ENCODE measurements at places on chromosomes 1 and 21.

DNA sequence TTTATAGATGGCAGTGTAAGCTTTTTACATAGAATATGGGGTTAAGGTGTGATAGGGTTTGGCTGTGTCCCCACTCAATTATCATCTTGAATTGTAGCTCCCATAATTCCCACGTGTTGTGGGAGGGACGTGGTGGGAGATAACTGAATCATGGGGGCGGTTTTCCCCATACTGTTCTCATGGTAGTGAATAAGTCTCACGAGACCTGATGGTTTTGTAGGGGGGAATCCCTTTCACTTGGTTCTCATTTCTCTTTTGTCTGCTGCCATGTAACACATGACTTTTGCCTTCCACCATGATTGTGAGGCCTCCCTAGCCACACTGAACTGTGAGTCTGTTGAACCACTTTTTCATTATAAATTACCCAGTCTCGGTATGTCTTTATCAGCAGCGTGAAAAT is 290.3 kb upstream of the B3GALT2 start:
- no peak for DNase-seq

DNA sequence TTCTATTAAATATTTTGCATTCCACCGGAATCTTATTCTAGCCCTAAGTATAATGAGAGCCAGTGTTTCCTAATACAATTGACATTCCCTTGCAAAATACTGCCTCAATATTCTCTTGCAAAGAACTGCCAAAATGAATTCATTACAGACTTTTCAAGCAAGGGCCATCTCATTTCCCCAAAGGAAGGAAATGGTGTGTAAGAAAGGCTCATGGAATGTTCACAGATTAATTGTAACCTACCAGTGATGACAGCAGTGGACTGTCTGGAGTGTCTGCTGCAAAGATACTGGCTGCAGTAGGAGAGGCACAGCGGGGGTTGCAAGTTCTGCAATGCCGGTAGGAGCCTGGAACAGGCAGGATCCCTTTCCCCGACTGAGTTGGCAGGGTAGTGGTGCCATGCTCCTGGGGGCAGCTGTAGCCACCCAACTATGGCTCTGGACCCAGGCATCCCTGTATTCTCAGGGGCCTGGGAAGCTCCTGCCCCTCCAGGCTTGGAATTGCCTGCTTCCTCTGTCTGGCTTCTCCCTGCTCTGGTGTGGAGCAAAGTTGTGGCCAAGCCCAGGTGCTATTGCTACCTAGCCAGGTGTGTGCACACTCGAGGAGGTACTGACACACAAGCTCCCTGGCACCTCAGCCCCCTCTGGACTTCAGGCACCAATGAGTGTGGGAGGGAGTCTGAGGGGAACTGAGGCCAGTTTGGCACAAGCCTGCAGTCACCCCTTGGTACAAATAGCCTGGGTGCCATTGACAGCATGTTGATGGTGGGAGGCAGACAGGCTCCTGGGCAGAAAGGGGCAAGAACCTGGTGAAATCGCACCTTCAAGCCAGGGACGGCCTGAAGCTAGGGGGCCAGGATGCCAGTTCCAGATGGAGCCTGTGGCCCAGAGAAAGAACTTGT is 1371.0 kb downstream of the KCNT2 start:
- no peak for DNase-seq

DNA sequence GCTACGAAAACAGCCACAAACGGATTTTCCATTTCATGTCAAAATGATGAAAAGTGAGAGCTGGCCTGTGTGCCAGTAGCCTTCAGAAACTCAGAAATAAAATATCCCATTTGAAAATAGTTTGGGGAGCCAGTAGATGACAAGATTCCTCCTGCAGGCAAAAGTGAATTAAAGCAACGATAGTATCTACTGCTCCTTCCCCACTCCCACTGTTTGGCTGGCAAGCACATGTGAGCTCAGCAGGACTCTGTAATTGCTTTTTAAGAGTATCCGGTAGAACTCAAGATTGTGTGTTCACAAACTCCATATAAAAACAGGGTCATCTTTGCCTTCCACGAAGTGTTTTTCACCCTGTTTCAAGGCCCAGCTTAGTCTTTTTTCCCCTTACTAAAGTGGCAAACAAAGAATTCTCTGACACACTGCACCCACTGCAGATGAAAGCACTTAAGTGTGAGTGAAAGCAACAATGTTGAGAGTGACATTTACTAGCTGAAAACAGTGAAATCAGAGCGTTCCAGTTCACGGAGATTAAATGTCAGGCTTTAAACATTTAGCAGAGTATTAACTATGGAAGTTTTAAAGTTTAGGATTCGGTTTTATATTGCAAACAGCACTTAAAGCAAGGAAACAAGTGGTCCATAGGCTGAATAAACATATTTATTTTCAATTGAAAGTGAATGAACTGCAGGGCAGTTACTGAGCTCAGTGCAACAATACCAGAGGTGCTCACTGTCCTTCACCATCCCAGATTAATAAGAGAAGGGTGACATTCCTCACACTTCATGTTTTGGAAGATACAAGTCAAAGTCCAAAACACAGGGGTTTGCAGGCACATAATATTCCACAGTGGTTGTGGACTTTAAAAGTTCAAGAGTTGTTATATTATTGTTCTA is 70.0 kb downstream of the ALG14 start:
- DNase-seq, result no peak

DNA sequence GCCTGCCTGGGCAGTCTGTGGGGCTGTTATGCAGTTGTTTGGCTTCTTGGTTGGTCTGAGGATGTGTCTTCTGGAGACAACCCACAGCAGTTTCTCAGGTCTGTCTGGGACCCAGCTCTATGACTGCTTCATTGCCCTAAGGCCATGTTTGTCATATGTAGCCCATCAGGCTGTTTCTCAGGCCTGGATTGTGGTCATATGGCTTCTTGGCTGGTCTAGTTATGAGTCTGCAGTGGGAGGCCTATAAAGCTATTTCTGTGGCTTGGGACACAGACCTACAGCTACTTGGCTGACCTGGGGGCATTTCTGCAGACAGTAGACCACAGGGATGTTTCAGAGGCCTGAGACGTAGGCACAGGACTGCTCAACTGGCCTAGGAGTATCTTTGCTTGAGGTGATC is 41.5 kb downstream of the CHIA start:
- no peak for DNase-seq

GRCh38 chr21:28431022-28431421 is 561.7 kb downstream of the LTN1 start:
- DNase-seq, result no peak

DNA sequence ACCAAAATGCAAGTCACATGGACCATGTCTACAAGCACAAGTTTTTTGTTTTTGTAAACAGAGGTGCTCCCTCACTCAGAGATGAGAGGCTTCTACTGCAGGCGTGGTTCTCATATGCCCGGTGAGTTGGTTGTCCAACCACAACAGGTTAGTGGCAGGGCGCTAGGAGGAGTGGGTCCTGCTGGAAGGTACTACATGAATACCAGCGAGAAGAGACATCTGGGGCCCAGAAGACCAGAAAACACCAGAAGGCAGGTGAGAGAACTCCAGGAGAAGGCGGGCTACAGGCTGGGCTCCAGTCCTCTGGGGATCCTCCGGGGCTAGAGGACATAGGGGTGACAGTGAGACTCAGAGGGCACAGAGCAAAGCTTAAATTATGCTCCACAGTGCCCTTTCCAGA is 366.5 kb downstream of the MATN1 start:
- DNase-seq, result no peak

DNA sequence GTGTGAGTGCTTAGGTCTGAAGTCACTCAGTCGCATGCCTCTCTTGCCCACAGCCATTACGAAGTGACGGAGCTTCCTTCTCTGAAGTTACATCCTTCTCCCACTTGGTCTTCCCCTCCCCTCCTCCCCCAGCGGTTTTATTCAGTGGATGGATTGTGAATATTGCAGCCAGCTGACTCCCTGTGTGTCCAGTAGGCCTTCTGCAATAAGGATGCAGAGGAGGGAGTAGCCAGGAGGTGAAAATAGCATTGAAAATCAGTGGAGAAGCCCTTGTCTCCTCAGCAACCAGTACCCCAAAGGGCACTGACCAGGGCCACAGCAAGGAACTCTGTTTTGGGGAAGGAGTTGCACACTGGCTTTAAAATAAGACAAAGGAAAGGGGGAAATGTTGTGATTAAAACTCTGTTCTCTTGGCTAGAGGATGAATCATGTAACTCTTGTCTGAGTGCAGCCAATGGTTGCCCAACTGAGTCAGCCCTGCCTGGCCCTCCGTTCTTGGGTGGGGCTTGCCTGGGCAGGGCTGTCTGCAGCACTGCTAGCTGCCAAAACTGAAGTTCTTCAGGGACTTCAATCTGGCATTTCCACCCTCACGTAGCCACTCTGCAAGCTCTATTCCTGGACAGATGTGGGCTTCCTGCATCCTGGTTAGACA is 4.3 kb downstream of the S100A10 start:
- no peak for DNase-seq
